ENCODE measurements at places on chromosomes 16 and 17.

DNA sequence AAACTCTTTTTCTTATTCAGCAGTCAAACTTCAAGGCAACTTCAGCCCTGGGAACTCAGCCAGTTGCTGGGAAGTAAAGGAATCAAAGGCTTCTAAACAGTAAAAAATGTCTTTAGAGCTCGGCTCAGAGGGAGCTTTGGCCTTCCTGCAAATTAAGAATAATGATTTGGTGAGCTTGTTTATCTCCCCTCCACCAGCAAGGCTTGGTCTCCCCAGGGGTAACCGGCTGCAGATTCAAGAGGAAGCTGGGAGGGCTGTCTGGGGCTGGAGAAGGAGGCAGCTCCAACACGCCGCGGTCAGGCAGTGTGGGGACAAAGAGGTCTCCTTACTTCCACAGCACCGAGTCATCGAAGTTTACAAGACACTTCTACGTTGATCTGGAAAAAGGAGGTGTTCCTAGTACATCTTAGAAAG lies 17.7 kb upstream of the DOC2B start:
- DNase-seq = no peak

DNA sequence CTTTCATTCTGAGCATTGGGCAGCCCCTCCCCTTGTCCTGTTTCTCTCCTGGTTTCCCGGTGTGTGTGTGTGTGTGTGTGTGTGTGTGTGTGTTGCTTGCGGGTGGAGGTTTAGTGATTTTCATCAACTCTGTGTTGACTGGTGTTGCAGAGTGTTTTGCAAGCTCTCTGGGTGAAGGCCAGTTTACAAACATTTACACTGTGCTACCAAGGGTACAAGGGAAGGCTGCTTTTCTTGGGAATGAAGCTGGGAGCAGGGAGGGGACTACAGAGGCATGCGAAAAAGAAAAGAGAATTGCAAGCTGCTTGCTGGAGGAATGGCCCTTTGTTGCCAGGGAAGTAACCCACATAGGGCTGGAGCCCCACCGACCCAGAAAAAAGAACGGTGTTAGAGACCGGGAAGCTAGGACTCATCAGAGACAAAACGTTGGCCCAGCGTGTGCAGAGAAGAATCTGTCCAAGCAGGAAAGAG lies 29.6 kb downstream of the HS3ST3B1 start:
- no peak for DNase-seq

GRCh38 chr17:4467287-4467686 lies 31.4 kb upstream of the SPNS2 start:
- DNase-seq = no peak

GRCh38 chr16:3026003-3026378 lies 2.2 kb downstream of the THOC6 start:
- no peak for DNase-seq

DNA sequence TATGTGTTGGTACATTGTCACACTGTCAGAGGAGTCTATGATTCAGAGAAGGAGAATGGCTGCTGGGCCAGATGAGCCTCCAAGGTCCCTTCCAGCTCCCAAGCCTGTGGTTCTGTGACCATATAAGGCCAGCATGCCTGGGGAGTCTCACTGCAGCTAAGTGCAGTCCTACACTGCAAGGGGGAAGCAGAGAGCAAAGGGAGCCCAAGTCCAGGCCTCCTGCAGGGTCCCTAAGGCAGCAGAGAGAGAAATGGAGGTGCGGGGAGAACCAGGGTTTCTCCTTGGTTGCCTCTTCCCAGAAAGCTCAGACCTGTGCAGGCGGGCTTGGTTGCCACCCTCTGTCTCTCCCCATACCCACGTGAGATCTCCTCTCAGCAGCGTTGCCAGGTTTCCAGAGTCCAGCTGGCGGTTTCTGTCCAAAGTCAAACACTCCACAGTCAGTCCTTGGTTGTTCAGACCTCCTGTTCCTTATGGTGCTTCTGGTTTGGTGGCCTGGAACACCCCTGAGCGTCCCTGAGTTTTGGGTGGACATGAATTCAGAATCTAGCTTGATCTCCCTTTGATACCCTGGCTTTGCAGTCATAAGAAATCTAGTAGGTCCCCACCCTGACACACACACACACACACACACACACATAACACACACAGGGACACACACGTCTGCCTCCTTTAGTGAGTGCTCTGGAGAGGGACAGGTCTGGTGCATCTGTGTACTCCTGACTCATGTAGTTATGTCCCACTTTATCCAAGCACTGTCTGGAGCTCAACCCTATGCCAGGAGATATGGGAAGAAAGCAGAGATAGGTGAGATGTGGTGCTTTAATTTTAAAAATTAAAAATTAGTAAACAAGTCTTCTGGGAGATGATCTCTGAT lies 78.8 kb downstream of the GNAO1 start:
- no peak for DNase-seq

GRCh38 chr16:23107117-23107516 lies 42.1 kb downstream of the USP31 start:
- no peak for DNase-seq

DNA sequence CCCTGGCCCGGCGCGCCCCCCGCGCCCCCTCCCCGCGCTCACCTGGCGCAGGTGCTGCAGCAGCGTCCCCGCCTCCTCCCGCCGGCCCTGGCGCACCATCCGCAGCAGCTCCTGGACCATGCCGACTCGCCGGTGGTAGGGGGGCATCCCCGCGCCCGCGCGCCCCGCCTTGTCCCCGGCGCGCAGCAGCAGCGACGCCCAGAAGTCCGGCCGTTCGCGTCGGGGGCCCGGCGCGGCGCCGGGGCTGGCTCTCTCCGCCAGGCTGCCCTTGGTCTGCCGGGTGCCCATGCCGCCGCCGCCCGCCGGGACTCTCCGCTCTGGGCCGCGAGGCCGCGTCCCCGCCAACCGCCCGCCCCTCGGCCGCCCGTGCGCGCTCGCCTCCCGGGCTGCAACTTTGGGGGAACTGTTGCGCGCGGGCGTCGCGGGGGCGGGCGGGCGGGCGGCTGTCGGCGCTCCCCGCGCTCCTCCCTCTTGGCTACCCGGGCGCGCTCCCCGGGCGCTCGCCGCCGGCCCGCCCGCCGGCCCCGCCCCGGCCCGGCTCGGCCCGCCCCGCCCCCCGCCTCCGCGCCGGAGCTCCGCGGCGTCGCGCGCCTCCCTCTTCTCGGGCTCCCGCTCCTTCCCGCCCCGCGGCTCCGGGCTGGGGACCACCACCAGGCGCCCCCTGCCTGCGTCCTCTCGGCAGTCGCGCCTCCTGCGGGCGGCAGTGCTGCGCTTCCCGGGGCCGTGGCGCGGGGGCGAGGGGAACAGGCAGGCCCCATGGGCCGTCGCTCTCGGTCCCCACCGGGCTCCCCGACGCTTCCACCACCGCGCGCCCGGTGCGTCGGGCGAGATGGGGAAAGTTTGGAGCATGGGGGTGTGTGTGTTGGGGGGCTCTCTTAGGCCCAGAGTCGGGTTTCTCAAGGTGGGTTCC lies at the start of gene LRRC75A:
TSS of gene LRRC75A (minus strand) at position 491 of the 910 bp plus-strand sequence. CDS start at position 288, 203 bp downstream.
- DNase-seq = no peak

DNA sequence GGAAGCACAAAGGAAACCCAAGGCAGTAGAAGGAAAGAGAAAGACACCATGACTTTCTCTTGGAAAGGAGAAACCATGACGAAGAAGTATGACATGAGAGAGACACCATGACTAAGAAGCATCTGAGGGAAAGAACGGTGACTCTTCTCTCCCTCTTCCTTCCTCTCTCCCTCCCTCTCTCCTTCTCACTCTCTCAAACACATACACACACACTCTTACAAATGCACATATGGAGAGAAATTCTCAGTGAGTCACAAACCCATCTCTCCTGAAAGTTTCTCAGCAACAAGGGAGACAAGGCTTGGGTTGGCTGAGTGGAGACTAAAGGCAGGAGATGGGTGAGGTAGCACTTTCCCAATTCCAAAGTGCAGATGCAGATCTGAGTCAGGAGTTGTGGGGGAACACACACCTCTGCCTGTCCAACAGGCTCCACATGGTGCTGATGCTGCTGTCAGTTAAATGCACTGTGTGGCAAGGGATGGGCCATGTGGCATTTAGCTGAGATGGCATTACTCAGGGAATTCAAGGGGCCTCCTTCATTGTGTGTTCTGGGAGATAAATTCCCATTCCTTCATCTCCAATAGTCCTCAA lies 336.7 kb upstream of the C16orf82 start:
- DNase-seq = no peak

- no peak for DNase-seq
Observed at GRCh38 chr17:78991906-78992532, 12.3 kb upstream of the LGALS3BP start.

GRCh38 chr16:29903590-29903989 lies 3.3 kb downstream of the ASPHD1 start:
- DNase-seq = no peak

DNA sequence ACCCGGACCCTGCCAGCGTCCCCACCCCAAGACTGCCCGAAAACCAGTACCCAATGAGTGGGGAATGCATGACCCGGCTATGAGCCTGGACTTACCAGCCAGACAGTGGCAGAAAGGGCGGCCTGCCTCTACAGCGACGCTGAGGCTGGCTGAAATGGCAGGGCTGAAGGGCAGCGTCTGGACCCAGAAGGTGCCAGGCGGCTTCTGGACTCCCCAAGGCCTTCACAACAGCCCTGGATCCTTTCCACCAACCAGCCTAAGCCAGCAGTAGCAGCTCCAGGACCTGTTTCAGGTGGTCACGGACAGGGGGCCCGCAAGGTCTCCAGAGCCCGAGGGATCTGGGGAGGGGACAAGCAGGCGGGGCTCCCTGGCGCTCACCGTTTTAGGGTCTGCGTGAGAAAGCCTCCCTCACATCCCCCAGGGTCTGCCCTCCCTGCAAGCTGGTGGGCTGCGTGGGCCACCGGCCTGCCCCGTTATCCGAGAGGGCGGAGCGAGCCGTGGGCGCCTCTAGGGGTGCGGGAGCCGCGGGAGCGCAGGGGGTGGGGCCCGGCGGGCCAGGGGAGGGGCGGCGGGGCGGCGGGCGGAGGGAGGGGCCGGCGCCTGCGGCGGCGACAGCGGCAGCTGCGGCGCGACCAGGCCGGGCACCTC lies at the start of gene RIPOR1:
TSS of gene RIPOR1 (plus strand) at position 608 of the 648 bp plus-strand sequence. CDS start 9,618 bp downstream, outside the sequence.
- DNase-seq = no peak

- peak; percentile 34 for DNase-seq
Observed at GRCh38 chr16:30697264-30698138, 1.5 kb upstream of the SRCAP start.

- no peak for DNase-seq
Observed at GRCh38 chr16:21982108-21982507, 18.8 kb downstream of the PDZD9 start.

DNA sequence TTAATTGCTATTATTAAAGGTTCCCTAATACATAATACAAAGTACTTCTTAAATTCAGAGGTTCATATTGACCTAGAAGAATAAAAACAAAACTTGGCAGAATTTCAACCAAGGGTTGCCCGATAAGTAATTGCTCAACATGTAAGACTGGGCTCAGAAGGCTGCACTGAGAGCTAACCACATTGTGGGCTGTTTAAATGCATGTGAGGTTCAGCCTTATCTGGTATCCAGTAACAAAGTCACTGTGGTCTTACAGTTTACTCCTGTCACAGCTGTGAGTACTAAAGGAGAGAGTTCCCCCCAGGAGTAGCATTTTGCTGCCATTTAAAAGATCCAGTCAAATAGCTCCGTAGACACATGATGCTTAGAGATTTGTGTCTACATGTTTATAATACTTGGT lies 1.6 kb upstream of the DHRS11 start:
- no peak for DNase-seq

- DNase-seq = peak; percentile 7
Observed at GRCh38 chr16:78325468-78326352, 226.3 kb downstream of the WWOX start.

All from DMS153 (cell line).